Thoracic aorta (tissue), 2 donors: ENCODE measurements at places on chromosomes 2 and 18.

- no peak for DNase-seq
Observed at GRCh38 chr2:239793836-239794235, 231.3 kb downstream of the NDUFA10 start.

- no peak for DNase-seq
Observed at GRCh38 chr2:66695226-66695735, 260.4 kb downstream of the MEIS1 start.

GRCh38 chr18:37710726-37711125, 145.1 kb upstream of the CELF4 start:
- no peak for DNase-seq

DNA sequence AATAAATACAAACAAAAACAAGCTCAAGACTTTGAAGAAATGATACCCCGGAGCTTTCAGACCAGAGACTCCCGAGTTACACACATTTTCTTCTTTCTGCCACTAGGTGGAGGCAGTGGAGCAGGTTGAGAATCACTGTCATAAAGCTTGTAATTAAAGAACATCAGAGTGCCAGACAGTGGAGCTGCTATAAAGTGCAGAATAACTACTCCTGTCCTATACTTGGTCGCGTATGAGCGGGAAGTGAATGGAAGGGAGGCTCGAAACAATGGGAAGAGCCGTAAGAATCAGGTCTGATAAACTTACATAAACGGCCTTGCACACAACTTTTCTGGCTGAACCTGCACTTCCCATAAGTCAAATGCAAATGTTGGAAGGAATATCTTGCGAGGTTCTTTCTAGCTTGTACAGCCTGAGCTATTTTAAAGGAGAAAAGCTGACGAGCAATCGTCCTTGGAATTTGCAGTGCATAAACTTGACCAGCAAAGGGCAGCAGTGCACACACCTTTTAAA, 189.0 kb downstream of the RPIA start:
- no peak for DNase-seq

GRCh38 chr2:135913727-135914365, 37.6 kb upstream of the MCM6 start:
- DNase-seq = no peak

GRCh38 chr2:191245869-191246531, 796 bp downstream of the MYO1B start:
- no peak for DNase-seq

- DNase-seq = no peak
Observed at GRCh38 chr2:240889601-240890560, 6.1 kb downstream of the MAB21L4 start.

DNA sequence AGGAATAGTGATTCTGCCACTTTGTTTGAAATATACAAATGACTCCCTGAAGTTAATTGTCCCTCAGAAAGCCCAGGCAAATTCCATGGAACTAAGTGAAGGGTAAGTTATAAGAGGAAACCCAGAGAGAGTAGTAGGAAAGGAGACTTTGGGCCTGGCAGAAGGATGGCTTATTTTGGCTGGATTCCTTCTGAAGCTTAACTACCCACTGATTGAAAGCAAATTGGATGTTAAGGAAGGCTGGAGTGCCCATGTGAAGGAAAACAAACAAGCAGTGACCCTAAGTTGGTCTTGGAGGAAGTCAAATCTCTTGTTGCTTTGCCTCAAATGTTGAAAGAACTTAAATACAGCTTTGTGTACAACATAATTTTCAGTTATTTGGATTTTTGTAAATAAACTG, 1106.4 kb upstream of the ZEB2 start:
- no peak for DNase-seq

- DNase-seq = no peak
Observed at GRCh38 chr2:172836827-172837226, 101.2 kb downstream of the RAPGEF4 start.
